GM12865 (cell line): ENCODE measurements at places on chromosomes 13 and 19.

- peak; percentile 84 for DNase-seq
These were observed 20.1 kb downstream of the C19orf12 start for GRCh38 chr19:29694669-29695627.

- peak; percentile 47 for DNase-seq
These were observed 699 bp downstream of the MEGF8 start for GRCh38 chr19:42325896-42326771.

DNA sequence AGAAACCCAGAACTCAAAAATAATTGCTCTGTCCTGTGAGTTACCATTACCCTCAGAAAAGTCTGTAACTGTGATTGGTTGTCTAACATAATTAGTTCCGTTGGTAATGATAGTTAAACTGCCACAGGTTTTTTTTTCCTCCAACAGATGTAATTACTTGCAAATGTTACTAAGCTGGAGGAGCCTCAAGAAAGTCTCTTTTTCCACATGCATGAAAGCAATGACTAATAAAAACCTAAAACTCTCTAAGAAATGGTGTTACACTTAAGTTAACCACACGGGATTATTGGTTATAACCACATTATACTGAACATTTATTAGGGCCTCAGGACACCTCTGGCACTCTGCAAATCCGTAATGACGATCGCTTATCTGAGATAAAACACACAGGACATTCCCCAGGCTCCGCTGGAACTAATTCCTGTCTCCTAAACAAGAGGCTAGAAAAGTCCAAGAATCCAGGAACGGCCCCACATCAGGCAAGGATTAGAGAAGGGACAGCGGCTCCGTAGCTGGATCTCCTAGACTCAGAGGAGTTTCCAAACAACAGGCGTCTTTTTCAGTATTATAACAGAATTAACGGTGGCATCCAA, 753 bp downstream of the ZNF235 start:
- peak; percentile 3 for DNase-seq

- DNase-seq: peak; percentile 67
These were observed 38.4 kb downstream of the ACTN4 start for GRCh38 chr19:38685666-38686529.

DNA sequence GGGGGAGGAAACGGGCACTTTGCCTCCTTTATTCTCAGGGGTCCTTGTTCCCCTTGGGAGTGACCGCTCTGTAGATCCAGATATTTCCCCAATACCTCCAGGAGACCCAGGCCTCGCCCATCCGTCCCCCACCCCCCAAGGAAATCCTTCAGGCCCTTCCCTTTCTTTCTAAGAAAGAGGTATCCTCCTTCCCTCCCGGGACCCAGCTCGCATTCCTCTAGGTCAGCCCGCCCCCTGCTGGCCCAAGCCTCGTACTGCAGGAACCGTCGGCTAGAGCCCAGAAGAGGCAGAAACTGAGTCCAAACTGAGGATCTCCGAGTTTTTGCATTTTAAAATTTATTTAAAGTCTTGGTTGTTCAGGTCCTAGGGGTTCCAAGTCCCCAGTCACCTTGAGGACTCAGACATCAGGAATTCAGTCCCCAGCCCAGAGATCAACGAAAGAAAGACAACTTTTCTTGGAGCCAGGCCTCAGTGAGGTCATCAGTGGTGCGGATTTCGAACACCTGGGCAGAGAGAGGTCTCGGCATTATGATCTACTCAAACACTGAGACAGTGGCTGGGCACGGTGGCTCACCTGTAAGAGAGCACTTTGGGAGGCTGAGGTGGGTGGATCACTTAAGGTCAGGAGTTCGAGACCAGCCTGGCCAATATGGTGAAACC, 7.5 kb upstream of the LRFN1 start:
- peak; percentile 68 for DNase-seq

GRCh38 chr13:27967736-27968315, 1.3 kb downstream of the CDX2 start:
- DNase-seq: no peak

- DNase-seq: no peak
These were observed 9.7 kb upstream of the ATP11A start for GRCh38 chr13:112679932-112680677.

GRCh38 chr19:11814700-11815035, 595 bp downstream of the ZNF440 start:
- DNase-seq: peak; percentile 24

DNA sequence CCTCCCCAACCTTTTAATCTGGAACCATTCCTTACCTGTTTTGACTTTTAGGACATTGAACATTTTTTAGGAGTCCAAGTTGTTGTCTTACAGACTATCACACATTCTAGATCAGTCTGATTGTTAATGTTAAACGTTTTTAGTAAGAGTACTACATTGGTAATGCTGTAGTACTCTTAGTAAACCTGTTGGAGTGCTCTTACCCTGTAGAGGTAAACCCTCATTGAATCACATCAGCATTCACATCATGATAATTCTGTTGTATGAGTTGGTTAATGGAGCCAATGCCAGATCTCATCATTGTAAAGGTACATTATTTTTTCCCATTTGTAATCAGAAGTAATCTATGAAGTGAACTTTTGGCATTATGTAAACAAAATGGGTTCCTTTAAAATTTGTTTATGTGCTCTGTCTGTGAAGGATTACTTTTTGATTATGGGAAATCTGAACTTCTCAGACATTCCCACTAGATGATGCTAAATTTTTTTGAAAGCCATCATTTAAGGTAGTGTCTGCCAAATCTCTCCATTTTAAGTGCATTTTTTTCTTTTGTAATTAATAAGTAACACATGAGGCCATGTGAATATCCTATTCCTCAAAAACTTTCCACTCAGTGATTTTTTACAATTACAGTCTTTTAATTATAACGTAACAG, 55.2 kb downstream of the VWA8 start:
- peak; percentile 70 for DNase-seq

GRCh38 chr19:10368101-10368803, 12.1 kb downstream of the TYK2 start:
- no peak for DNase-seq

- DNase-seq: peak; percentile 29
These were observed 6.0 kb upstream of the PRX start for GRCh38 chr19:40419066-40419612.

- no peak for DNase-seq
These were observed 47.5 kb downstream of the NFIC start for GRCh38 chr19:3413796-3414327.
